ENCODE measurements at places on chromosomes 7 and 10.

GRCh38 chr7:17236603-17237002 is 61.8 kb upstream of the AHR start:
- DNase-seq: peak; percentile 68

DNA sequence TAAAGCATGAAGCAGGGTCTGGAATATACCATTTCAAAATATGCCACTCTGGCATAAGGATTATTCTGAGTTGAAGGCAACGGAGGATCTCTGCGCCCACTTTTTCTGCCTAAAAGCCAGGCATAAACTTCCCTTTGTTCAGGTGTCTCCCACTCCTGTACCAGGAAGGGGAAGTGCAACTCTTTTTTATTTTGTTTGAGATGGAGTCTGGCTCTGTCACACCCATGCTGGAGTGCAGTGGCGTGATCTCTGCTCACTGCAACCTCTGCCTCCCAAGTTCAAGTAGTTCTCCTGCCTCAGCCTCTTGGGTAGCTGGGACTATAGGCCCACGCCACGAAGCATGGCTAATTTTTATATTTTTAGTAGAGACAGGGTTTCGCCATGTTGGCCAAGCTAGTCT is 18.2 kb downstream of the SVIL start:
- no peak for DNase-seq

DNA sequence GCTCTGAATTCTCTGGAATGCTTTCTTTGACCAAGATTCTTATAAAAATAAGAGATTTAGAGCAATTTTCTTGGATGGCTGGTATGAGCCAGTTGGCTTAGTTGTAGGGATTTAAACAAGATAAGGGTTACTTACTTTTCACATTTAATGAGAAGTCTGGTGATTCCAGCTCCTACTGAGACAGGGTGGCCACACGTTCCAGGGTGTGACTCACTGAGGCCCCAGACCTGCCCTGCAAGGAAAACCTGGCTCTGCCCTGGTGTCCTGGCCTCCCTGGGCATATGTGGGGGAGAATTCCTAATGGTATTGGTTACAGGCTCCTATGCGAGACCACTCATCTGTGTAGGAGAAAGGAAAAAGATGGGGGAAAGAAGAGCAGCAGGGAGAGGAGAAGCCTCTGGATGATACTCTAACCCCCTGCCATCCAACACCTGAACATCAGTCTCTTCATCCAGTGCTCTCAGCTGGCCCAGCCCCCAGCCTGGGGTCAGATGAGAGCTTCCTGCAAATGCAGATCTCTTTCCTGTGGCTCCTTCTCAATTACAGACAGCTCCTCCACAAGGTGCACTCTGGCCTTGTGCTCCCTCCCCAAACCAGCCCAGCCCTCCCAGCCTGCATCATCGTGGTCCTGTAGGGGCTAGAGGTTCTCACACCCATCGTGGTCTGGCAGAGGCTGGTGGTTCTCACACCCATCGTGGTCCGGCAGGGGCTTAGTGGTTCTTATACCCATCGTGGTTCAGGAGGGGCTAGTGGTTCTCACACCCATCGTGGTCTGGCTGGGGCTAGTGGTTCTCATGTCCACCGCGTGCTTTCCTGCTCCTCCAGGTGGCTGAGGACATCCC is 139.9 kb downstream of the EGFR start:
- DNase-seq: no peak

GRCh38 chr7:27651702-27652101 is 11.0 kb downstream of the HIBADH start:
- no peak for DNase-seq

DNA sequence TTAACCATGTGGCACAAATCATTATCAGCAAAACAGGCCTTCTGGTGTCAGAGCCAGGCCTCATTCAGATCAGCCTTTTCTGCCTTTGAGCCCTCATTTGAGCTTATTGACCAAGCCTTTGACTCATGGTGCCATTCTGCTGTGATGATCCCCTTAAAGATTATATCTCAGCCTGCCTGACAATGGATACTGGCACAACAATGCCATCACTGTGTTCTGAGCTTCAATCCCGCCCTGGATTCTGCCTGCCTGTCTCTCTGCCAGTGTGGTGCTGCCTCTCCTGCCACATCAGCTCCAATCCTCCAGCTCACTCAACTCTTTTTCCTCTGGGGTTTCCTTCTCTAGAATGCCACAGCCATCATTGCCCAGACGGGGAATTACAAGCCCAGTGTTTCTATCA is 52.6 kb downstream of the SRI start:
- DNase-seq: no peak

DNA sequence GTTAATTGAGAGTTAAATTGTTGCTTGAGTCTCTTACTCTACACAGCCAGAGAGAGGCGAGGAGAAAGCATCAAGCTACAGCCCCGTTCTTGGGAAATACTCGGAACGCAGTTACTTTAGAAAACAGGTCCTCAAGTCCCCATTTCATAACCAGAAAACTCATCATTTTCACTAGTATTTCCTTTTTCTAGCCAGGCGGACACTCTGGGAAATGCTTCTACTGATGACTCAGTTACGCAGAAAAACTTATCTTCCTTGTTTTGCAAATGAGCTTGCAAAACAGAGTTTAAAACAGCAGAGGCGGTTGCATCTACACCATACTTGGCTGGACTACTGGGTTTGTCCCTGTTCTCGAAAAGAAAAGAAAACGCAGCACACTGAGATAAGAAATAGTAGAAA is 111.4 kb upstream of the FGFR2 start:
- DNase-seq: peak; percentile 64

Data from fibroblast of mammary gland (primary cell).